Midbrain (tissue), 1 donor: ENCODE measurements at places on chromosomes 1 and 21.

DNA sequence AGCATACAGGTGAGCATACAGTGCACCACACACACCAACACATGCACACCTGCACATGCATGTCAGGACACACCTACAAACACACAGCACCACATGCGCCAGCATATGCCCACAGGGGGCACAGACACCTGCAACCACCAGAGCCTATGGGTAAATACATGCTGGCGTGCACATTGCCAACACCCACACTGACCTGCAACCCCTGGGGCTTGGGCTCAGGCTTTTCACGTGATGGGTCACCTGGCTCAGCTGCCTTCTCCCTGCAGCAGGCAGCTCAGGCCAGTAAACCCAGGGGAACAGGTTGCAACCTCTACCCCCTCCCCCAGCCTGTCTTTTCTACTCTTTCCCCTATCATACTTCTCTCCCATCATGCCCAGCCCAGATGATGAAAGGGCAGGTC is 8.1 kb downstream of the CD247 start:
- no peak for DNase-seq

DNA sequence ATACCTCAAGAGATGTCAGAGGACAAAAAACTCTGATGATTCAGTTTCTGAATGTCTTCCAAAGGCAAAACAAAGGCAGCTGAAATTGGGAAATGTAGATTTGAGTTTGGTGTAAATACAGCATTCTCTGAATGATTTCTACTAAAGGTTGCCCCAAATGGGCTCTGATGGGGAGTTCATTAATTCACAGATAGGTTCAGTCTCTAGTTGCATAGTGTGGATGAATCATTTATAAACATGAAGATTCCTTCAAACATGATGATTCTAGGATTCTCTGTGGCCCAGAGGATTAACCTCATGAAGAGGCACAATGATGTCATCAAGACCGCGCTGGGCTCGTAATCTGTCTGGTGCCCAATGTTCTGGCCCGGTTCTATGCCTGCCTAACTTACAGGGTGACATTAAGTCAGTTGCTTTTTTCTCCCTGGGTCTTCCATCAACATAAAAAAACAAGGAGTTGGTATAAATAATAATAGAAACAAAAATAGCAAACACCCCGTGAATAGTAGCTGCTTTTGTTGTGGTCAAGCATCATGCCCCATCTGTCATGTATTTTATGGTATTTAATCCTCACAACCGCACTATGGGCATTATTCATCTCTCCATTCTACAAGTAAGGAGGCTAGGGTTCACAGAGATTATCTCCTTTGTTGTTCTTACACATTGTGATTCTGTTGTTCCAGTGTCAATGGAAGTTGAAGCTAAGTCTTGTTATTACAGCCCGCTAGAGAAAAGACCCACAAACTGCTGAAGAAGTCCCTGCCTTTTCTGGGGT is 509.6 kb upstream of the USP24 start:
- no peak for DNase-seq

DNA sequence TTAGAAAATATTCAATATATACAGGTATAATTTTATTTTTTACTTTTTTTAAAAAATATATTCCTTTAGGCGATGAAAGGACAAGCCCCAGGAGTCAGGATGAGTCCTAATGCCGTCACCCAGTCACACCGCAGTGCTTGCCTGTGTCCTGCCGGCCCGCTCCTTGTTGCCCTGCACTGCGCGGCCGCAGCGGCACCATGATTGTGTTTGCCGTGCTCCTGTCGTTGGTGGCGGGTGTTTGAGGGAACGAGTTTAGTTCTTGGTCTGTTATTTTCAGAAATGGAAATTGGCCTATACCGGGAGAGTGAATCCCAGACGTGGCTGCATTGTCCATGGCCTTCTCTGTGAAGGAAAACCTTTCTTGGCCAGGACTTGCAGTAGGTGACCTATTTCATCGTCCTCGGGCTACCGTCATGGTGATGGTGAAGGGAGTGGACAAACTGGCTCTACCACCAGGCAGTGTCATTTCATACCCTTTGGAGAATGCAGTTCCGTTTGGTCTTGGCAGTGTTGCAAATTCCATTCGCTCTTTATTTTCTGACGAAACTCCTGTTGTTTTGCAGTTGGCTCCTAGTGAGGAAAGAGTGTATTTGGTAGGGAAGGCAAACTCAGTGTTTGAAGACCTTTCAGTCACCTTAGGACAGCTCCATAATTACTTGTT is 45.9 kb upstream of the CRB1 start:
- DNase-seq, result no peak

GRCh38 chr1:192937128-192937527 is 122.0 kb downstream of the UCHL5 start:
- no peak for DNase-seq

GRCh38 chr1:18109756-18110597 is 2.4 kb downstream of the IGSF21 start:
- peak; percentile 17 for DNase-seq

- DNase-seq, result no peak
Measured at GRCh38 chr1:67713057-67713846, 28.3 kb downstream of the GADD45A start.

GRCh38 chr1:55015123-55015522 is 16.4 kb downstream of the BSND start:
- no peak for DNase-seq

DNA sequence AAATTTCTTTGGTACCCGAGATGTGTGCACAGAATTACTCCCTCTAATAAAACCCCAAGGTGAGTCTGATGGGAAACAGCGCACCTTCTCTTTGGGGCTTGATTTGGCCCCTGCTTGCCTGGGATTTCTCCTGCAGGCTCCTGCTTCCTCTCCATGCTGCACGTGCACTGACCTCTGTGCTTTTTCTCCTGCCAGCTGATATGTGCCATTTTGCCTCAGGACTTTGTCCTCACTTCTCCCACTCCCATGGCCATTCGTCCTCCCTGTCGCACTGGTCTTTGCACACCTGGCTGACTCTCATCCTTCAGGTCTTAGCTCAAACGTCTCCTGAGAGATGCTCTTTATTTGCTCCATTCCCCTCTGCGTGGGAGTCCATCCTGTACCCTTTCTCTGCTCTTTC is 1.2 kb downstream of the CBR1 start:
- DNase-seq, result no peak

DNA sequence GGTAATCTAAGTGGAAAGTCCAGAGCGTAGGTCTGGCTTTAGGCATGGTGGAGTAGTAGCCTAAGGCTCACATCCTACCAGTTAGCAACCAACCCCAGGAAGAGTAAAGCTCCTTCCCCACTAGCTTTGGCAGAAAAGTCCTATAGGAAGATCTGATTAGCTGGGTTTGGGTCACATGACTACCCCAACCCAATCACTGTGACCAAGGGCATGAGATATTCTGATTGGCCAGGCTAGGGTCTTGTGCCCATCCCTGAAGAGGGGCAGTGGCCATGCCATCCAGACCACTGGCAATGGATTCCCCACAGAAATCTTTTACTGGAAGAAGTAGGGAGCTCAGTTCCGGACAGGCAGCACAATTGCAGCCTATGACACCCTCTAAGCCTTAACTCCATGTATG is 58.6 kb upstream of the CD34 start:
- no peak for DNase-seq

DNA sequence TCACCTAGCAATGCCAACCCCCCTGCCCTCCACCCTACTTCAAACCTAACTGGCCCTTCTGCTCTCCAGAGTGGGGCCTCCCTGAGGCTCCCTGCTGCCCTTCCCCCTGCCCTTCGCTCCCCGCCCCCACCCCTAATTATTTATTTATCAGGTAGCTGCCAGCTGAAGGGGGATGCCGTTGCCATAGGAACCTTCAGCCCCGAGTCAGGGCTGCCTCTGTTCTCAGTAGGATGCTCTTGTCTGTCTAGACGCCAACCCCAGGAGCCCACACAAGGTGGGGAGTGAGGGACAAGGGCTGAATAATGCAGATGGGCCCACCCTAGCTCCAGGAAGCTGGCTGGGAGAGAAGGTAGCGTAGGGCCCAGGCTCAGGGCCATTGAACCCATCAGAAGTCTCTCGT is 41.1 kb downstream of the NKAIN1 start:
- no peak for DNase-seq

DNA sequence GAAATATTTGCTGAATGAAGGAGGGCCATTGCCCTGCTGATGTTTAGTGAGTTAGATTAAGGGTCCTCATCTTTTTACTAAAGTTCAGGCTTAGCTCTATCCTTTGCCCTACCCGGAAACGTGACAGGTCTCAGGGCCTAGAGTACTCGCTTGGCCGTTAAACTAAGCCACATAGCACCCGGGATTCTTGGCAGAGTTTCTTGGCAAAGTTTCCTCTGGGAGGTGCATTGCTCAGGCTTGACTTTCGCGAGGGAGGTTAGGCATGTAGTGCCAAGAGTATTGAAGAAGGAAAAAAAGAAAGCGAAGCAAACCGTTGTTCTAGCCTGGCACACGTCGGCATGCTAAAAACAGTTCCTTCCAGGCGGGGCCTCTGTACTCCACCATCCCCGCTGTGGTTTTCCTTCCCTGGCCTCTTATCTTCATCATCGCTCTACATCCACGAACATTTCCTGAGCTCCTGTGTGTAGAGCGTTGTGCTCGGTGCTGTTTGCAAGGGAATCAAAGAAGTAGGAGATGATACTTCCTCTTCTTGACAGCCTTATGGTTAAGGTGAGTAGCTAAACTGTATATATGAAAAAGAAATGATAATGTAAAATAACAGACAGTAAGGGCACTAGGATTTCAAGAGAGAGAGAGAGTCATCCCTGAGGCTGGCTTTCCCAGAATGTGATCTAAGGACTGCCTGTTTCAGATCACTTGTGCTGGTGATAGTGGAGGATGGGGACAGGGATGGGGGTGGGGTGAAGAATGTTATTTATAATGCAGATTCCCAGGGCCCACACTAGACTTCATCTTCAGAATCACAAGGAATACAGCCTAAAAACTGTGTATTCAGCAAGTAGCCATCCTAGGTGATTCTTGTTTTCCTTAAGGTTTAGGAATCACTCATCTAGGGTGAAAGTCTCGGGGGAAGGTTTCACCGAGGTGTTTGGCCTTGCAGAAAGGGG is 18.8 kb downstream of the RNF220 start:
- peak; percentile 57 for DNase-seq

GRCh38 chr1:16978567-16979474 is 1.6 kb downstream of the MFAP2 start:
- DNase-seq, result no peak

- DNase-seq, result peak; percentile 51
Measured at GRCh38 chr1:227315629-227316346, 2.5 kb downstream of the CDC42BPA start.

- no peak for DNase-seq
Measured at GRCh38 chr1:229887043-229887822, 179.8 kb upstream of the GALNT2 start.

- peak; percentile 78 for DNase-seq
Measured at GRCh38 chr1:183877053-183877720, 72.3 kb downstream of the RGL1 start.

DNA sequence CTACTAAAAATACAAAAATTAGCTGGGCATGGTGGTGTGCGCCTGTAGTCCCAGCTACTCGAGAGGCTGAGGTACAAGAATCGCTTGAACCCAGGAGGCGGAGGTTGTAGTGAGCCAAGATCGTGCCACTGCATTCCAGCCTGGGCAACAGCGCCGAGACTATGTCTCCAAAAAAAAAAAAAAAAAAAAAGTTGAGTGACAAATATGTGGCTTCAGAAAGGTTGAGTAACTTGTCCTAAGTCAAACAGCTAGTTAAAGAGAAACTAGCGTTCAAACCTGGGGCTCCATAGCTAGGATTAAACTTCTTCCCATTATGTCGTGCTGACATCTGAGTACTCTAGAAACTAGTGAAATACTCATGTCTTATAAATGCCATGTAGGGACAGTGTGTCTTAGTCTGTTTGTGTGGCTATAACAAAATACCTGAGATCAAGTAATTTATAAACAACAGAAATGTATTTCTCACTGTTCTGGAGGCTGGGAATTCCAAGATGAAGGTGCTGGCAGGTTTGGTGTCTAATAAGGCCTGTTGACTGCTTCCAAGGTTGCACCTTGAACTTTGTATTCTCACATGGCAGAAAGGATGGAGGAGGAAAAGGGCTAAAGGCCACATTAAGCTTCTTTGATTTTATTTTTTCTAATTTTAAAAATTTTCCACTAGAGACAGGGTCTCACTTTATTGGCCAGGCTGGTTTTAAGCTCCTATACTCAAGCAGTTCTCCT is 12.0 kb downstream of the AK4 start:
- no peak for DNase-seq

DNA sequence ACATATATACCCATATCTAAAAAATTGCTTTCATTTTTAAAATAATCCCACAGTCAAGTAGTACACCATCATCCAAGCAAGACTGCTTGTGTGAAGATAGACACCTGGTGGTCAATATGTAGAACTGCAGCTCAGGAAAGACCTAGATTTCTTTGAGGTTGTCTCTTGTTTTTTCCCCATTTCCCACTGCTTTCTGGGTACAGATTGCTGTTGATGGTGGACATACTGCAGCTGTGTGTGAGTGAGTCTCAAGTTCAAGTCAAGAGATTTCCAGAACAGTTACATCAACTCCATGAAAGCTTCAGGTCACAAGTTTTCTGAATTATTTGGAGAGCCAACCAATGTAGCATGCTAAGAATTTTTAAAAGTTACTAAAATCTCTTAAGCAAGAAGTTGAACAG is 306.4 kb downstream of the DUSP10 start:
- DNase-seq, result peak; percentile 57

DNA sequence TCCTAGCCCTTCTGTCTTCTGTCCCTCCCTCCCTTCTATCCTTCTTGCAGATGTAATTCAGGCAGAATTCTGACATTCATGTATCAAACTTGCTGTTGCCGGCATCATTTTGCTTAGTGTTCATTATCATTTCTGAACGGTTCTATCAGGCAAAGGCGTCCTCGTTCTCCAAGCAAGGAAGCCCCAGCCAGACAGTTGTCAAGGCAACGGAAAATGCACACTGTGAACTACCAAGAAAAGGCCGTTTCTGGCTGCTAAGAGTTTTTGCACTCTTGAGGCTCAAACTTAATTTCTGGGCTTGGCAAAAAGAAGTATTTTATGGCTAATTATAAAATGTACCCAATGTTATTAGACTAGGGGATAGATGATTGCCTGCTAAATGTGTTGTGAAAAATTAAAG is 164.7 kb upstream of the KCNJ15 start:
- no peak for DNase-seq

GRCh38 chr1:26429721-26430120 is 2.4 kb upstream of the DHDDS start:
- no peak for DNase-seq

DNA sequence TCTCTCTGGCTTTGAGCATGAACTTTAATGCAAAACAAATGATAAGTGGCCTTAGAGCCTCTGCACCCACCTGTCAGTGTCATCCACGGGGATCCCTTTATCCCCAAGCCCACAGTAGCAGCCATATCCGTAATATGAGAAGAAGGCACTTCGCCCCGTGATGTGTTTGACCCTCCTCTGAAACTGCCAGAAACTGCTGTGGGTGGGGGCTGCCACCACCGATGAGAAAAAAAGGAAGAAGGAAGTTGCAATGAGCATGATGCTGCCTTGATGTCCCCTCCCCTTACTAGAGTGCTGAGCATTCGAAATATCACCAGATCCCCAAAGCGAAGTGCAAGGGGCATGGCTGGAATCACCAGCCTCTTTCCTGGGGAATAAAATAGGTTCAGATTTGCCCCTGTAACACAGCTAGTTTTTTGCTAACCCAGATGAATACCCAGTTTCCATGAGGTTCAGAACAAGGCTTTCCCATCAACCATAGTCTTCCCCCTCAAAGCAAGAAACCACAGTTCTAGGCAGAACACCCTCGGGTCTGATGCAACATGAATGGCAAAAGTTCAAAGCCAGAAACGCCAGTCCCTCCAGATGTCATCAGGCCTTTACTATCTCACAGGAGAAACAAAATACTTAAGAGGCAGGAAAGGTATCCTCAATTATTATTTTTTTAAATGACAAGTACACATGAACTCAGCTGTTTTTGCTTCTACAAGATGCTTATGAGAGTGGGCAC is 10.8 kb upstream of the UBXN10 start:
- no peak for DNase-seq
